RPMI8226 (cell line): ENCODE measurements at places on chromosomes 1 and 21.

DNA sequence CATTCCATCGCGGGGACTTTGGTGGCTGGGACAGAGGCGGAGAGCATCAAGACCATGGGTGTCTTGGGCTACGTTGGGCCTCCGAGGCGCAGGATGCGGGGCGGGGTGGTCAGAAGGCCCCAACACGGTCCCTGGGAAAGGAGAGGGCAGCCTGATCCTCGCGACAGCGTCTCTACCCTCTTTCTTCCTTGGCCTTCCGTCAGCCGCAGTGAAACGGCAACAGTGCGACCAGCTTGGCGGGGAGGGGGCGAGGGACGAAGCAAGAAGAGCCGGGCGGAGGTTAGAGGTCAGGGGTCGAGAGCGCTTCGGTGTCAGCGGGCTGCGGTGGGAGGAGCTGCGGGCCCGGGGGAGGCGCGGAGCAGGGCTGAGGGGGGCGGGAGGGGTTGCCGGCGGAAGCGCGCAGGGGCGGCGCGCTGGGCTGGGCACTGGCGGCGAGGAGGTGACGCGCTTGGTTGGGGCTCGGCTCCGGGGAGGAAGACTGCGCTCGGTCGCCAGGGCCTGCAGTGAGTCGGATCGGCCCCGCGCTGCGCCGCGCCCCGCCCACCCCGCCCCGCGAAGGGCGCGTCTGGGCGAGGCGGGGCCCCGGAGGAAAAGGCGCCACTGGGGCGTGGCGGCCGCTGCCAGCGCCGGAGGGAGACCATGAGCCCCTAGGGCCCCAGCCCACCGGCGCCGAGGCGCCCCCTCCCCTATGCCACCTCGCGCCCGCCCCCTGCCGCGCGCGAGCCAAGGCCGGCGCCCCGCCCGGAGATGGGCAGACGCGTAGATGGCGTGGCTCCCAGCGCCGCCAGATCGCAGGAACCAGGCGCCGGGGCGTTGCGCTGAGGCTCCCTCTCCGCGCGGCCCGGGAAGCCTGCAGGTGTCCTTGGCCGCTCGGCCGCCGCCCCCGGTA, at the start of gene KCNC4:
KCNC4 (plus strand) TSS at position 600 of the 889 bp plus-strand sequence. CDS start 1,186 bp downstream, outside the sequence.
- peak; percentile 78 for DNase-seq

DNA sequence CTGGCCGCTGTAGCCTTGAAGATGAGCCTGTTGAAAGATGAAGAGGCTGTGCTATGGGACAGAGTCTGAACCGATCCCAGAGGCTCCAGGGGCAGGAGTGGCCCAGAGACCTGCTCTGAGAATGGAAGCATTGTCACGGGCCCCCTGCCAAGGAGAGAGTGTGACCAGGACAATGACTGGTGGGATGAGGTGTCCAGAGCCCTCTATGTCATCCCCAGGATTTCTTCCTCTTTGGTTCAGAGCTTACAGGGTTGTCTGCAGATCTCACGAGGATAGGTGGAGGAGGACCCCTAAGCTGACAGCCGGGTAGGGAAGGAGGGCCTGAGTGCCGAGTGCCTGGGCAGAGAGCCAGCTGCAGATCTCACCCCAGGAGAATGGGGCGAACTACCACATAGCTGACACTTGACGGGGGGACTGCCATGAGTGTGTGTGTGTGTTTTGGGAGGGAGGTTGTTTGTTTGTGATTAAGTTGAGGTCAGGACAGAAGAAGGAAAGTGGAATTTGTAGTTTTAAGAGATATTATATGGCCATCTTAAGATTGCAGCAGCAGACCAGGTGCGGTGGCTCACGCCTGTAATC, 25.4 kb downstream of the PIK3CD start:
- DNase-seq: no peak

GRCh38 chr21:29904359-29905282, 35.2 kb downstream of the GRIK1 start:
- DNase-seq: peak; percentile 7

GRCh38 chr1:55064861-55065263, 25.5 kb downstream of the PCSK9 start:
- DNase-seq: peak; percentile 30

- no peak for DNase-seq
Measured at GRCh38 chr1:11188381-11188780, 774 bp upstream of the ANGPTL7 start.

DNA sequence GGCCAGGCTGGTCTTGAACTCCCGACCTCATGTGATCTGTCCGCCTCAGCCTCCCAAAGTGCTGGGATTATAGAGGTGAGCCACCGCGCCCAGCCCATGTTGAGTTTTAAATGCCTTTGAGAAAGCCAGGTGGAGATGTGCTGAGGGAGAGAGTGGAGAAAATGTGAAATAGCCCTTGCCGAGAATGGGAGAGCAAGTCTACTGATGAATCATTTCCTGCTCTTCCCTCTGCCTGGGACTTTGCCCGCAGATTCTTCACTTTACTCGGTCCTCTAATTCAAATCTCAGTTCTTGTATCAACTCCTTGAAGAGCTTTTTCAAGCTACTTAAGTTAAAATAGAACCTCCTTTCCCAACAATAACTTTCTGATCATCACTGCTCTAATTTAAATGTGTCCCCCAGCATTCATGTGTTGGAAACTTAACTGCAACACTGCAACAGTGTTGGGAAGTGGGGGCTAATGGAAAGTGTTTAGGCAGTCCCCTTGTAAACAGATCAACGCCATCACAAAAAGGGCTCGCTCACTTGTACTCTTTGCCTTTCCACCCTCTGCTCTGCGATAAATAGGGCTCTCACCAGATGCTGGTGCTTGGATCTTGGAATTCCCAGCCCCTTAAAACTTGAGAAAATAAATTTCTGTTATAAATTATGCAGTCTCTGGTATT, 27.8 kb downstream of the OSBPL9 start:
- DNase-seq: no peak

DNA sequence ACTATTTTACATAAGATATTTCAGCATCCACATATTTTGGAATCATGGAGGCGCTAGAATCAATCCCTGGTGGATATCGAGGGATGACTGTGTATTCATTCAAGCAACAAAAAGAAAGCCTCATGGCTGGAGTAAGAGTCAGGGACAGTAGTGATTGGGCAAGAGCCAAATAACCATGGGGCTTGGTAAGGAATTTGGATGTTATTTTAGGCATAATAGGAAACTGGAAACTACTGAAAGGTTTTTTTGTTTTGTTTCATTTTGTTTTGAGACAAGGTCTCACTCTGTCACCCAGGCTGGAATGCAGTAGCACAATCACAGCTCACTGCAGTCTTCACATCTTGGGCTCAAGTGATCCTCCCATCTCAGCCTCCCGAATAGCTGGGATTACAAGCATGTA, 33.8 kb upstream of the EYA3 start:
- no peak for DNase-seq

- no peak for DNase-seq
Measured at GRCh38 chr1:169025412-169025811, 81.1 kb upstream of the ATP1B1 start.

GRCh38 chr1:226695335-226695900, 43.7 kb downstream of the ITPKB start:
- no peak for DNase-seq

- DNase-seq: no peak
Measured at GRCh38 chr1:56355422-56355821, 223.9 kb downstream of the PLPP3 start.

- DNase-seq: no peak
Measured at GRCh38 chr1:208456487-208456886, 212.3 kb upstream of the PLXNA2 start.

DNA sequence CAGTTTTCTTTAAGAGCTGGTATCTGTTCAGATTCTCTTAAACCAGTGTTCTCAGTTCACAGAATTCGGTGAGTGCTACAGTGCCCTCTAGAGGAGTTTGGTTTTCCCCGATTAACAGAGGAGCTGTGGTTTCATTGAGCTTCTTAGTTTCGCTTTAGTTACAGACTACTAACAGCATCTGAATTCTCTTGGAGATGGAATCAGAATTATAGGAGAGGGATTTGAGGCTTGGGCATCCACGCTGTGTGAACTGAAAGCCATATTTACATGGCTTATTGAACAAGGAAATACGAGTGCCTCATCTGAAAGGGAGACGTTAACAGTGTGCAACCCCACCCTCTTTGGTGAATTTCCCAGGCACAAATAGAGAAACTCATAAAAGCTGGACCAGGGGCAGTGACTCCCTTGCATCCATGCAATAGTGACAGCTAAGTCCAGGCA, 202.0 kb downstream of the USH2A start:
- DNase-seq: peak; percentile 82

DNA sequence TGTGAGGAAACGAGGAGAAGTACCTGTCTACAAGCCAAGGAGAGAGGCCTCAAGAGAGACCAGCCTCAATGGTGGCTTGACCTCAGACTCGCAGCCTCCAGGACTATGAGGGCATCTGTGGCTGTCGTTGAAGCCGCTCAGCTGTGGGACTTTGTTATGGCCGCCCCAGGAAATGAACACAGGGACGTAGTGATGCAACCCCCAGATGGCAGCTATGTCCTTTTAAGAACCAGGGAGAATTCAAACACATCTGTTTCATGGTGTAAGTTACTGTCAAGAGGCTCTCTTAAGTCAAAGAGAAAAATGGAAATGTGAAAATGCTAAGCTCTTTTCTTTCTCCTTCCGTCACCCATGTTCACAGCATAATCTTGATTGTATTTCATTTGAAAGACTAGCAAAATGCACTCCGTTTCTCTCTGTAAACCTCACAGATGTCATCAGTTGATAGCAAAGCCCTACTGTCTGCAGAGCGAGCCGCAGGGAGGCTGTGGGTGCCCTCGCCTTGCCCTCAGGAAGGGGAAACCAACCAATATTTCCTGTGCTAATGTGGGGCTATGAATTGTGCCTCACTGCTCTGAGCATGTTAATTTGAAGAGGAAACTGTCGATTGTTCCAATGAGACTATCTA, 21.3 kb downstream of the UBASH3A start:
- no peak for DNase-seq

- peak; percentile 30 for DNase-seq
Measured at GRCh38 chr1:22208268-22208972, 65.5 kb upstream of the WNT4 start.

DNA sequence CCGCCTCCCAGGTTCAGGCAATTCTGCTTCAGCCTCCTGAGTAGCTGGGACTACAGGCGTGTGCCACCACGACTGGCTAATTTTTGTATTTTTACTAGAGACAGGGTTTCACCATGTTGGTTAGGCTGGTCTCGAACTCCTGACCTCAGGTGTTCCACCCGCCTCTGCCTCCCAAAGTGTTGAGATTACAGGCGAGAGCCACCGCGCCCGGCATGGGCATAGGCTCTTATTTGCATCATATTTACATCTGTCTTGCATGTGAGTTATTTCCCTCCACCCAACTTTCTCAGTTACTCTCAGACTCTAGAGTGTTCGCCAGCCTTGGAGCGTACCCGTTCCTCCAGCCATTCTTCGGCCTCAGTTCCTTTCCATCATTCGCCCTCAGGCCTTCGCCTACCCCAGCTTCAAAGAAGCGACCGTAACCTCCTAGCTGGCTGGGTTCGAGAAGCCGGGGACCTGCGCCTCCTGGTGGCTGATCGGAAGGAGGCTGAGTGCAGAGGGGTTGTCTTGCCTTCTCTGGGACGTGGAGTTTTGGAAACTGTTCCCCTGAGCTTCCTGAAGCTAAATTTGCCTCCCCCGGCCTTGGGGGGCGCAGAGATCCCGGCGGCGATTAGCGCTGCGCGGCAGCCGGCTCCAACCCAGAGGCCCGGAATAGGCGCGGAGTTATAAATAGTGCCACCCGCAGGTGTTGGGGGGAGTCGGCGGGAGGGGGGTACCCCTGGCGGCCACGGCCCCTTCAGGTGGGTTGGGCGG, 3.6 kb upstream of the ZBTB7B start:
- DNase-seq: peak; percentile 90

- no peak for DNase-seq
Measured at GRCh38 chr1:22760455-22760854, 49.8 kb downstream of the EPHB2 start.

GRCh38 chr21:44686000-44686781, 4.2 kb upstream of the KRTAP12-1 start:
- no peak for DNase-seq

DNA sequence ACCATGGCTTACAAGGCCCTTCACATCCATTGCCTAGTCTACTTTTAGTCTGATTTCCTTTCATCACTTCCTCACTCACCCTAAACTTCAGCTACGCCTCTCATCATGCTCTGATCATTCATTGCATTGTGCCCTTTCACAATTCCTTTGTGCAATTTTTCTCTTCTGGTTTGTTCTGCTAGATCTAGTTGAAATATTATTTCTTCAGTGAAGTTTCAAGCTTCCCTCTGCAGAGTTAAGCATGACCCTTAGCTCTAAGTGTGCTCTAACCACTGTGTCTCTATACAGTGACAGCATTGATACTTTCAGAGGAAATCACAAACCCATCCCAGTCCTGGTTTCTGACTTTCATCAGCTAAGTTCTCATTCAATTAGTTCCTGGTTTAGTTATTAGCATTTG, 166.1 kb downstream of the PLA2G4A start:
- DNase-seq: no peak

DNA sequence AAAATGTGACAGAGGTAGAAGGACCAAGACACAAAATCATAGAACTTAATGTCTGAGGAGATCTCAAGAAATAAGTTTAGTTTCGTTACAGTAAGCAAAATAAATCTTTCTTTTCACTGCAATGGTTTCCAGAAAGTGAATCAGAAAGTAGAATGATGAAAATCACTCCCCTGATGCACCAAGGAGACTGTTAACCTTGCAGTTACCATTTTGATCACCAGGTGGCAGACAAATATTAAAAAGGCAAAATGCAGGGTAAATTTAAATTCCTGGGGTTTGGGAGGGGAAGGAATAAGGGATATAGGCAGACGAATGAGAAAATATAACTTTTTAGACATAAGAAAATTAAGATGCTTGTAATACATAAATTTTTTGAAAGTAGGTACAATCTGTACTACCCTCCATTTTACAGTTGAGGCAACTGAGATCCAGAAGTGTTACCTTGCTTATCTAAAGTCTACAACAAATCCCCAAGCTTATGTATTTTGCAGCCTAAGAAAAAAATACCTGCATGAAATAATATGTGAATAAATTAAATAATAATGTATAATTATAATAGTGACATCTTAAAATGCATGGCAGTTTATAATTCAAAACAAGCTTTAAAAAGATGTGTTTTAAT, 253.2 kb downstream of the CRB1 start:
- peak; percentile 62 for DNase-seq

DNA sequence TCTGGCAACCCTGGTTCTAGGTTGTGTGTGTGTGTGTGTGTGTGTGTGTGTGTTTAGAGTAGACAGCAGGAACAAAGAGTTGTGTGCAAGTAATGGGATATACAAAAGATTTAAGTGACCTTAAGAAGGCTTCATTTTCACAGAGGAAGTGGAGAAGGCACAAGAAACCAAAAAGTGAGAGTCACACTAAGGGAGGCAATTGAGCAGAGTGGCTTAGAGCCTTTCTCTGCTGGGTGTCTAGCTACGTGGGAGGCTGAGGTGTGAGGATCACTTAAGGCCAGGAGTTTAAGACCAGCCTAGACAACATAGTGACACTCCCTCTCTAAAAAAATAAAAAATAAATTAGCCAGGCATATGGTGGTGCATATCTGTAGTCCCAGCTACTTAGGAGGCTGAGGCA, 44.4 kb upstream of the HAO2 start:
- DNase-seq: no peak

GRCh38 chr1:176096015-176096414, 111.1 kb downstream of the COP1 start:
- no peak for DNase-seq

DNA sequence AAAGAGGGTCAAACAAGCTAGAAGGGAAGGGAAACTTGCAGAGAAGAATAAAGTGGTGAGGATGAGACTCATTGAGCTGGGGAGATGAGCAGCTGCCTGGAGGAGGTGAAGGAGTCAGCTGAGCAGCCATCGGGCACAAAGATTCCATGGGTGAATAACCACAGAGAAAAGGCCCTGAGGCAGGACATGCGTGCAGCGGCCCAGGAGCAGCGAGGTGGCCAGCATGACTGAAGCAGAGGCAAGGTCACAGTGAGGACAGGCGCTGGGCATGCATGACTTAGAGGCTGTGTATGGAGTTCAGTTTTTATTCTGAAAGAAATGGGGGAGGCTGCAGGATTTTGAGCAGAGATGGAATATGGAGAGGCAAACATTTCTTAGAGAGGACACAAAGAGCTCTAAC, 24.9 kb downstream of the OLFML2B start:
- peak; percentile 77 for DNase-seq
